ENCODE measurements at places on chromosomes 7 and 10. TPM values are rescaled to one million over a fixed set of nuclear protein-coding genes. Genes with fewer than 3 reads are reported as not detected.

Gene SORBS1
- total RNA-seq: 0.56 TPM

Gene OR6V1
- not detected for total RNA-seq

- no peak overlapping the region for H3K27ac ChIP-seq
- DNase-seq: no peak
- H3K36me3 ChIP-seq: no peaks in the 10 kb centered on the region
- no peaks in the 10 kb centered on the region for H3K4me1 ChIP-seq
Observed at GRCh38 chr10:113435881-113436280, 117.0 kb upstream of the HABP2 start.

DNA sequence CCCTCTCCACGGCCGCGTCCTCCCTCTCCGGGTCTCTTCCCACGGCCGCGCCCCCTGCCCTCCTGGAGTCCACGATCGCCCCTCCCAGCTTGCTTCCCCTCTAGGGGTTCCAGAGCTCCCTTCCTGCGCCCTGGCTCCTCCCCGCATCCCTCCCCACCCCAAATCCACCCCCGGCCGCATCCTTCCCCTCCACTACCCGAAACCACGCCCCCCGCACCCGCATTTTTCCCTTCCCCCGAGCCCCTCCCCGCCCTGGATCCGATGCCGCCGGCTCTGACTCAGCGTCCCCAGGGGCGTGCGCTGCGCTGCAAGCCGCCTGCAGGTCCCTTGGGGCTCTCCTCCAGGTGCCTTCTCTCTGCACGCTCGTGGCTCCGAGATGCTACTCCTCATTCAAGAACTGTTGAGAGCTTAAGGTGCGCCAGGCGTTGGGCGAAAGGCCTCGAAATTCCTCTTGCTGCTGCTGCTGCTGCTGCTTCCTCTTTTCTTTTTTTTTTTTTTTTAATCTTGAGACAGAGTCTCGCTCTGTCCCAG, 372 bp upstream of the TMEM130 start:
- peak; percentile 64 for DNase-seq
- peaks cover 16% of the 10 kb centered on the region for H3K27me3 ChIP-seq
- H3K27ac ChIP-seq: no peak overlapping the region
- no peaks in the 10 kb centered on the region for H3K4me1 ChIP-seq
- peak overlapping the region; percentile 50 for H3K4me3 ChIP-seq
- no peaks in the 10 kb centered on the region for H3K36me3 ChIP-seq

GRCh38 chr7:44847920-44848634, at the start of gene H2AZ2:
Gene H2AZ2, minus strand, starts transcription at chr7:44848087. Its CDS starts 116 bp downstream, at chr7:44847971.
- peak; percentile 100 for DNase-seq
- H3K27ac ChIP-seq: peak within 1 kb of the TSS; percentile 98
- peaks cover 20% of the 10 kb centered on the region for H3K4me1 ChIP-seq
- H3K4me3 ChIP-seq: peak within 1 kb of the TSS; percentile 77
- H3K36me3 ChIP-seq: no peaks in the 10 kb centered on the region

DNA sequence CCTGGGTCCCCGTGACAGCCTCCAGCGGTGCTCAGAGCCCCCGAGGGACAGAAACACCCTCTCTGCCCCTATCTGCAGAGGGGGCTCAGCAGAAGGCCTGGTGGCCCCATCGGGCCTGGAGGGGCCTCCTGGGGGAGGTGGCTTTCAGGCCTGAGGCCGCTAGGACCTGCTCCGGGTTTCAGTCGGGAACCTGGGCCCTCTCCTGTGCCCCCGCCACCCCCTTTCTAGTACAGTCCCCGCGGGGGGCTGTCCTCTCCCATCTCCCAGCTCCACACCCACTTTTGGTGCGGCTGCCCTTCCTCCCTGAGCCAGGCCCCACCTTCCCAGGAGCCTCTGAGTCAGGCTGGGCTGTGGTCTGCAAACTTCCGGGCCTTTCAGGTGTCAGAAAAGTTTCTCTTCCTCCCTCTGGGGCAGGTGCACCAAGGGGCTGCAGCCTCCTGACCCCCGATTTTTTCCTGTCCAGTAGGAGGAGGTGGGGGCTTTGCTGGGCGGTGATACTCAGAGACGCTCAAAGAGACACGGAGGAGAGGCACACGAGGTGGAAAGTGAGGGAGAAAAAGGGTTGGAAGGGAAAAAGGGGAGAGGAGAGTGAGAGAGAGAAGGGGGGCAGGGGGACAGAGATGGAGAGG, 692 bp downstream of the CARD11 start:
- H3K27ac ChIP-seq: no peak overlapping the region
- no peaks in the 10 kb centered on the region for H3K36me3 ChIP-seq
- peak overlapping the region; percentile 19 for H3K4me3 ChIP-seq
- H3K27me3 ChIP-seq: no peaks in the 10 kb centered on the region
- DNase-seq: no peak
- no peaks in the 10 kb centered on the region for H3K4me1 ChIP-seq

DNA sequence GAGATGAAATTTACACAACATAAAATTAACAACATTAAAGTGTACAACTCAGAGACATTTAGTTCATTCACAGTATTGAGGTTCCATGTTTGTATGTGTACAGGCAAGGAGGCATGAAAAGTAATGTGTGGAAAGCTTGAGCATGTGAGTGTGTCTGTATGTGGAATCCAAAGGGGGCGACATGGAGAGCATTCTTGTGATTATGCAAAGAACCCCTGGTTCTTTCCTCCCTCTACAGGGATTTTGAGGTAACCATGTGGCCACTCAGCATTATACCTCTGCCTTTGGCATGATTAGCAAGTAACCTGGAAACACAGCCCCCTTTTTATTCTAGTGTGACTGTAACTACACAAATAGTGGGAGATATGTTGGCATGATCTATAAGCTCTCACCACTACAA, 21.0 kb downstream of the OR2F1 start:
- no peaks in the 10 kb centered on the region for H3K36me3 ChIP-seq
- no peak overlapping the region for H3K27ac ChIP-seq
- H3K27me3 ChIP-seq: no peaks in the 10 kb centered on the region
- H3K4me3 ChIP-seq: no peak overlapping the region
- no peaks in the 10 kb centered on the region for H3K4me1 ChIP-seq

GRCh38 chr7:99142727-99143520, 984 bp downstream of the SMURF1 start:
- H3K4me1 ChIP-seq: peaks cover 28% of the 10 kb centered on the region
- no peaks in the 10 kb centered on the region for H3K27me3 ChIP-seq
- no peak overlapping the region for H3K27ac ChIP-seq
- no peaks in the 10 kb centered on the region for H3K36me3 ChIP-seq
- H3K4me3 ChIP-seq: peak overlapping the region; percentile 90

GRCh38 chr7:28705350-28705749, 252.8 kb downstream of the TRIL start:
- peaks cover 38% of the 10 kb centered on the region for H3K4me1 ChIP-seq
- H3K4me3 ChIP-seq: no peak overlapping the region
- no peaks in the 10 kb centered on the region for H3K36me3 ChIP-seq
- H3K27ac ChIP-seq: no peak overlapping the region
- H3K27me3 ChIP-seq: no peaks in the 10 kb centered on the region

DNA sequence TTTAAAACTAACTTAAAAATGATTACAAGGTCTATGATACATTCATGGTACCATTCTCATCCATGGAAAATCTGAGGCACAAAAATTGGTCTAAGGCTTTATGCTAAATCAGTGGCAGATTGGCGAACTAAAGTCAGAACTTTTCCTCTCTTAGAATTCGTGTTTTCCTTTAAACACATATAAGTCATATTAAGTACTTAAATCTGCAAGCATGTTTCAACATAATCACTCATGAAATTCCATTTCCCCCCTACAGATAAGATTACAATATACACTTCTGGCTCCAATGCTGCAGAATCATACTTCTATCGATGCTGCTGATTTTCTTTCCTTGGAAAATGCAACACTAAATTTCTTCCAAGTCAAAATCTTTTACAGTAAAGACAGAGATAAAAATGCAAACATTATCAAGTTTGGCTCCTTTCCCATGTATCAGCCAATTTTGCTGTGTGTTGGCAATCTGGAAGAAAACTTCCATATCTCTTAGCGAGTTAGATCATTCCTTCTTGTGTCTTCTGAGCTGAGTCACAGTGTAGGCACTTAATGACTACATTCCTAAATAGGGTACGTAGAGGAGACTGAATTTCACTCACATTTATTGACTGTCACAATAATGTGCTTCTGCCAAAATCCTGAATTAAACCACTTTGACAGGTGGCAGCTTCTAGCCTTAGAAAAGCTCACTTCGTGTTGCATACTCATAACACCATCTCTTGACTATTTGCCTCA, 76.4 kb upstream of the LRRC17 start:
- H3K36me3 ChIP-seq: no peaks in the 10 kb centered on the region
- peak; percentile 87 for DNase-seq
- H3K4me1 ChIP-seq: peaks cover 21% of the 10 kb centered on the region
